ENCODE measurements at places on chromosomes 7 and 10. TPM values are rescaled to one million over a fixed set of nuclear protein-coding genes. Genes with fewer than 3 reads are reported as not detected.

- DNase-seq: peak; percentile 50
These were observed 8.5 kb upstream of the METTL27 start for GRCh38 chr7:73850781-73851207.

GRCh38 chr7:116170180-116170579, 40.2 kb upstream of the TES start:
- no peak for DNase-seq

GRCh38 chr7:69205581-69205980, 392.7 kb upstream of the AUTS2 start:
- no peak for DNase-seq

SLC26A3 gene
- total RNA-seq: not detected

EN2 gene
- under 0.01 TPM for total RNA-seq

SUV39H2 gene
- total RNA-seq: 12.2 TPM
